ENCODE measurements at places on chromosomes 12 and 14. TPM values are rescaled to one million over a fixed set of nuclear protein-coding genes. Genes with fewer than 3 reads are reported as not detected.

DNA sequence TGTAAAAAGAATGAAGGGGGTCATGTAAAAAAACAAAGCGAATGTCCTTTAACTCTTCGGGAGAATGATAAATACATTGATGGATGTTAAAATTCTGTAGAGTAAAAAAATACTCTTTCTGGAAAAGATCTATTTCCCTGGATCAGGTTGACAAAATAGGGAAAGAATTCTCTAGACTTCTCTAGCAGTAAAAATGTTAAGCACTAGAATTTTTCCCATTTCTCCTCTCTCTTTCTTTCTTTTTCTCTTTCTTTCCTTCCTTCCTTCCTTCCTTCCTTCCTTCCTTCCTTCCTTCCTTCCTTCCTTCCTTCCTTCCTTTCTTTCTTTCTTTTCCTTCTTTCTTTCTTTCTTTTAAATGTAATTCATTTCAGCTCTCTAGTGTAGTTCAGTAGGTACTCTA is 552.5 kb downstream of the LRFN5 start:
- DNase-seq: no peak

Gene MIP
- total RNA-seq: 0.10 TPM

DNA sequence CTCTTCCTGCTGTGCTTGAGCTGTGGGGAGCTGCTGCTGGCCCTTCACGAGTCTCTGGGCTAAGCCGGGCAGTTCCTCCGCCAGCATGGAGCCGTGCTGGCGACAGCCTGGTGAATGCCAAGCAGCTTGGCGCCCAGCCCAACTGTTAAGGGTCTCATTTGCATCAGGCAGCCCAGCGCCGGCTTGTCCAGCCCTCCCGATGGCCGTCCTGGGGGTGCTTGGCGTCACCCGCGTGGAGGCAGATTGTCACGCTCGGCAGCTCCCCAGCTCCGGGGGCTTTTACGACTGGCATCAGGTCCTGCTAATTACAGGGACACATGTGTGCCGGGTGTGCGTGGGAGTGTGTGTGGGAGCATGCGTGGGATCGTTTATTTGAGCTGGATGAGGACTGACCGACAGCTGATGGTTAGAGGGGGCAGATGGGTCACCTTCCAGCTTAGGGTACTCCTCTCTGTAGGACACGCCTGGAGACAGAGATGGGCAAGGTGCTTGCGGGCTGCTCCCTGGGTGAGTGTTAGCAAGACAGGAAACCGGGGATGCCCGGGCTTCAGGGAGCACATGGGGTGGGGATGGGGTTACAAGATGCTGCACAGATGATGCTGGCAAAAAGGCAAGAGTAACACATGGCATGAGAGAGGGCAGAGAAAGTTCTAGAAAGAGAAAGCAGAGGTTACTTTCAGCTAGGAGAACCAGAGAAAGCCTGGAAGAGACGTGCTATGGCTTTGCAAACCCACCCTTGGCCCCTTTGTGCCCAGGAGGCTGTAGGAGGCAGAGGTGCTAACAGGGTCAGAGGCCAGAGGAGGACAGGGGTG is 64.1 kb downstream of the KIF26A start:
- no peak for DNase-seq

DNA sequence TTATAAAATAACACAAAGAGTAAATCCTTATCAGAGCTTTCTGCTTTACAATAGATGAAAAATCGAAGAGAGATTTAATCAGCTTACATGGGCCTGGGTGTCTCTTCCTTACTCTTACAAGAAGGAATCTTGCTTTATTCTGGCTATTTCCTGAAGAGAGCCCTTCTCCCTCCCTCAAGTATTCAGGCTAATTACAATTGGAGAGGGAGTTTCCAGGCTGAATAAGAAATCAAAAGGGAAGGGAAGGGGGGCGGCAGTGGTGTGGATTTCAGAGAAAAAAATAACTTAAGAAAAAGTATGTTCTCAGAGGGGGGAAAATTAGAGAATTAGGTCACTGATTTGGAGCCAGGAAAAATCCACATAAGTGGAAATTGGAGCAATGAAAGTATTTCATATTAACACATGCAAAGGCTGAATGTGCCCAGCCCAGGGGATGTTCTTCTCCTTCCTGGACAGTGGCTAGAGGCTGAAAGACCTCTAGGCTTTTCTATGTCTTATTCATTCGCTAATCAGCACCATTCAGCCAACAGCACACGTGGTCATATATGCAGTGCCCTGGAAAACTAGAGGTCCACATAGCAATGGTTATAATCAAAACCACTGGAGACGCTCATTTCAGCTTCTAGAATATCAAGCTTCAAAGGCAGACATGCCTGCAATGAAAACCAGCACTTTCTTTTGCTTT is 158.9 kb upstream of the BTG1 start:
- DNase-seq: no peak

DNA sequence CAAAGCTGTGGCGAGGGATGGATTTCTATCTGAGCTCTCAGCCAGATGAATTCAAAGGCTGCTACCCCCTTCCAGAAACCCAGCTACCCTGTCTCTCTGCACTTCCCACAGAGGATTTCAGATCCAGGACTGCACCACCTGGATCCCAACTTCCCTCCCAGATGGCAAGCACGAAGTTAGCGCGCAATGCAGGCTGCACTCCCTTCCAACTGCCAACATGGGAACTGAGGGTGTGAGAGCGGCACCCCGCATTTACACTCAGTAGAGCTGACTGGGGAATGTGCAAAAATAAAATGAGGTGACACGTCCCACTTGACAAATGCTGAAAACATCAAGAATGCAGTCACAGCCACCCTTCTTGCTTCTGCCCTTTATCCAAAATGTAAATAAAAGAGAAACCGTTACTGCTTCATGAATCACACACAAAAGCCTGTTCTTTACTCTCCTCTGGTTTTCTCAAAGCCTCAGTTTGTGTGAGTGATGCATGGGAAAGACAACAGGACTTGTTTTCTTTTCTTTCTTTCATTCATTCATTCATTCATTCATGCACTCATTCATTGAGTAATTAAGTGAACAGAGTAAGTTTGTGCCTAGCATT is 85.7 kb downstream of the ITPK1 start:
- DNase-seq: no peak

Gene GDF3
- total RNA-seq: 77.7 TPM

Gene FOXM1
- total RNA-seq: 24.3 TPM

DNA sequence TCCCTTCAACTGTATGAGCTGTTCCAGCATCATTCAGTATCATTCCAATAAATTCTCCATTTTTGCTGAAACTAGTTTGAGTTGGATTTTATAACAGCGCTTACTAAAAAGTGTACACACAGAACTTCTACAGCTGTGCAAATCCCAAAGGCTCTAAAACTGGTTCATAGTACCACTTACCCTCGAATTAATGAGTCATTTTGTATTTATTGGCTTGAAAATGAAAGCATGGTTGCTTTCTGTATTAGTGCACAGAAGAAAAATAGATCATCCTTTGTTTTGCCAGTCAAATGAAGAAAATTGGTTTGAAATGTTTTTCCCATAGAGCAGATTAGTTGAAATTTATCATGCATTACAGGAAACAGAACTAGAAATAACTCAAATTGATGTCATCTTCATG is 268.3 kb upstream of the CPNE8 start:
- no peak for DNase-seq

Gene PAX9
- not detected for total RNA-seq

Gene HPD
- total RNA-seq: not detected

DNA sequence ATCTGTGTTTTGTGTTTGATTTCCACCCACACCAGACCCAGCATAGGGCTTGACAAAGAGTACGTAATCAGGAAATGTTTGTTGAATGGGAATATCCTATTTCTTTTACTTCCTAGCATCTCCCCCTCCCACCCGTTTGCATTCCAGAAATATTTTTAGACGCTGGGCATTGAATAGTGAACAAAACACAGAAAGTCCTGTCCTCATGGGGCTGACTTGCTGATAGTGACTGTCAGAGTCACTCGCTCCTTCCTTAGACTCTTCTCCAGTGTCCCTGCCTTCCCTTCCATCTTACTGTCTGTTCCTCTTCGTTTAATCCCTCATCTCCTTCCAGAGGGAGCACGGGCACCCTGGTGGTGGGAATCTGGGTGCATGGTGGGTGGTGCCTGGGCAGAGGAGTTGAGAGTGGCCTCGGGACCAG is 53.6 kb downstream of the SLC25A47 start:
- DNase-seq: peak; percentile 40

Gene MYRFL
- 0.69 TPM for total RNA-seq

GRCh38 chr12:22325218-22325617 is 9.3 kb downstream of the ST8SIA1 start:
- no peak for DNase-seq

- DNase-seq: no peak
These were observed 473.5 kb downstream of the ETNK1 start for GRCh38 chr12:23098517-23098916.

Gene RHOJ
- total RNA-seq: 266 TPM

Measured in endothelial cell (in vitro differentiated cells).